A172 (cell line): ENCODE measurements at places on chromosomes 2 and 18.
A peak's percentile ranks its signal among the peaks of the same experiment; 100 is the strongest.

DNA sequence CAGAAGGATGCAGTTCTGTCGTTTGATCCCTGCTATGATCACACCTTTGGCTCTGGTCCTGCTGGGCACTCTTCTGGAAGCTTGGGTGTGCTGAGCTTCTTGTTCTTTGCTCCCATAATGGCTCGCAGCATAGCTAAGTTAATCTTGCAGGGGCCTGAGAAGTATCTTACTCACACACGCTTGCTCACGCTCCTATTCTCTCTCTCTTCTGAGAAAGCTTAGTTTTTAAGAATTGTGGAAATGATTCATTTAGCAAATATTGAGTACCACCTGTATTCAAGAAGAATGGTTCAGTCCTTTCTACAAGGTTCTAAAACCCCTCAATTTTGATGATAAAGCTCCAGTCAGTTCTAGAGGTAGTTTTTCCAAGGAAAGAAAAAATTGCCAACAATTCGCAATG lies 40.6 kb downstream of the XRCC5 start:
- DNase-seq = peak; percentile 20

- DNase-seq = peak; percentile 30
Measured at GRCh38 chr18:32093102-32093511, 1.4 kb downstream of the RNF138 start.

- peak; percentile 5 for DNase-seq
Measured at GRCh38 chr2:51953931-51954330, 922.0 kb upstream of the NRXN1 start.

- DNase-seq = no peak
Measured at GRCh38 chr2:126748929-126749518, 93.1 kb downstream of the GYPC start.

DNA sequence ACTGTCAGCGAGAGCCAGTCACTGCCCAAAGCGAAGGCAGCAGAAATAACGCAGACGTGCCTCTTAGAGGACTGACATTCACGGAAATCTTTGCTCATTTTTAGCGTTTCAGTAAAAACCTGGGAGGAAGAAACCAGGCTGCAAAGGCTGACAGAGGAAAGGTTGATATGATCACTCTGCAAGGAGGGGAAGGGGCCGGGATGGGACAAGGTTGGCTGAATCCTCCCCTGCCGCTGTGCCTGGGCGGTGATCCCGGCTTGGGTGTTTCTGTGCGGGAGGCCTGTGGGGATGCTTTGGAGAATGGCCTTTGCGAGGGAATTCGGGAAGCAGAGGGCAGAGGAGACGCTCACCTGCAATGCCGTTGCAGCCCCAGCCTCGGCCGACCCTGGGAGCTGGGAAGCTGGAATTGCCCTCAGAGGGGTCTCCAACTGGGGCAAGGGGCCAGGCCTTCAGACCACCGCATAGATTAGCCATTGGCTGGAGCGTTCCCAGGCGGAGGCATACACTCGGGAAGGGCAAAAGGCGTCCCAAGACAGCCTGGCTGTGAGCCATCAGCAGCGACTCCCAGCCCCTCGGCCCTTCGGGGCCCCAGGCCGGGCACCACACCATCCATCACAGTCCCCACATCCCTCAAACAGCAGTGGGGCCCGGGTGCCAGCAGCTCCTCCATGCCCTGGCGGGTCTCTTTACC lies 111.7 kb upstream of the GPC1 start:
- no peak for DNase-seq

DNA sequence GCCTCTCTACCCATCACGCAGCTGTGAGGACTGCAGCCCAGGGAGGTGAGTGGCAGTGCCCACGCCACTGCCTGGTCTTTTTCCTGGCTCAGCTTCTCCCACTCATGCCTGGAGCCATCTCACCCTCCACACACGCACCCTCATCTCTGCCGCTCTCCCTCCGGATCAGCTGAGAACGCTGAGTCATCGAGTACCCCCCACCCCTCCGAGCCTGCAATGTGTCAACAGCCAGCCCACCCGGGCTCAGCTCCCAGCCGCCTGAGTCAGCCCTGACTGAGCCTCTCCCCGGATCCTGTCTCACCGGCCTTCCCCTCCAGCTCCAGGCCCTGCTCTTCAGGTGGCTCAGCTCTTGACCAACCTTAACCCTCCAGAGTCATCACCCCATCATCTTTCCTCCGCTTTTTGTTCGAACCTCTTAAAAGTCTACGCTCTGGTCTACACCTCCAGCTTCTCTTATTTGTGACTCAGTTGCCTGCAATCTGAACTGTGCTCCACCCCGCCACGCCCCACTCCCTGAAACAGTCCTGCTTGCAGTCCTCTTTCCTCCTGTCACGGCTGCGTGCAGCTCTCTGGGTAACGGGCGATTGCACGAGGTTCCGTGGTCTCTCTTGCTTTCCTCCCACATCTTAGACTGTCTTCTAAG lies 94.4 kb upstream of the ASAP2 start:
- DNase-seq = peak; percentile 91
